ENCODE measurements at places on chromosomes 13 and 19.

DNA sequence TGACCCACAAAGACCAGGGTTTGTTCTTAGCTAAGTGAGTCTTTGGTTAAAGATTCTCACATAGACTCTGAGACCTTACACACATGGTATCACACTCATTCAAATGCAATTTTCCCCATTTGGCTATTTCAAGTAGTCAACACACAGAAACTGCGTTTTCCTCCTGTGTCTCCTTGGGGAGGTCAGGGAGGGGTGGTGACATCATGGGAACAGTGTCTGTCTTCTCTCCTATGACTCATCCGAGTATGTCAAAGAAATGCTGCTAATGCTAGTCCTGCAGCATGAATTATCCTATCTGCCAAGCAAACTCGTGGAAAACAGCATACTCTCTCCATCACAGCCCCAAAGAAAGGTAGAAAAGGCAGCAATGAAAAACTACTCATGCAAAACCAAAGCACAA lies 100.2 kb downstream of the ENOX1 start:
- DNase-seq = no peak

- DNase-seq = no peak
Measured at GRCh38 chr19:42076380-42076944, 496 bp downstream of the ZNF574 start.

DNA sequence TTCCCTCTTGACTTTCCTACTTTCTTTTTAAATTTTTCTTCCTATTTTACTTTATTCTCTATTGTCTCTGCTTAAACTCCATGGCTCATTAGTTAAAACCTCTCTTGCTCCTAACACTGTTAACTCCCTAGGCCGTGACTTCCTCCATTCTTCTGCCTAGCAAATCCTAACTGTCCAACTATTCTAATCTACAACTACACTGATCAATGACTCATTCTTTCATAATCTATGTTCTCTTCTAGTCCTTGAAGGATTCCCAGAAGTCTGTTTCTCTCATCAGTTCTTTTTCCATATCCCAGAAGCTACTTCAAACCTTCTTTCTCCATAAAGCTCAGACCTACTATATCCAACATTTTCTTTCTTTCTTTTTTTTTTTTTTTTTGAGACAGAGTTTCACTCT lies 66.9 kb downstream of the MICU2 start:
- DNase-seq = no peak

- DNase-seq = no peak
Measured at GRCh38 chr19:45217193-45217956, 27.8 kb downstream of the EXOC3L2 start.

DNA sequence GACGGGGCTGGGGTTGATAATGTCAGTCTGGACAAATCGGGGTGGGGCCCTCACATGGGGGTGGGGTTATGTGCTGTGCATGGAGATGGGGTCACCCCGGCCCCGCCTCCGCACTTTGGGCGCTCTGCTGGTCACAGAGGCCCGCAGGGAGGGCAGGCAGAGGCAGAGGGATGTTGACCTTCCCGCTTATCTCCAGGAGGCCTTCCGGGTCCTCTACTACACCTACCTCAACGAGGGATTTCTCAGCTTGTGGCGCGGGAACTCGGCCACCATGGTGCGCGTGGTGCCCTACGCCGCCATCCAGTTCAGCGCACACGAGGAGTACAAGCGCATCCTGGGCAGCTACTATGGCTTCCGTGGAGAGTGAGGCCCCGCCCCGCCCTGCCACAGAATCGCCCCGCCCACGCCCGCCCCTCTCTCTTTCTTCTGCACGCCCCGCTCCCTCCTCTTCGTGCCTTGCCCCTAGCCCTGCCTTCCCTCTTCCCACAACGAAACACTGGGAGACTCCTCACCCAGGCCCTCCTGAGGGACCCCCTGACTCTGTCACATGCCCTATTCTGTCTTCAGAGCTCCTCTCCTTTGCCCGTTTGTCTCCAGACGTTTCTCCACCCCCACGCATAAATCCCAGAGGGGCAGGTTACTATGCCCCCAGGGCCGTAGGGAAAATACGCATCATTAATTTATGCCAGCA lies 32.8 kb downstream of the TMEM161A start:
- no peak for DNase-seq

GRCh38 chr19:9205501-9206113 lies 13.8 kb downstream of the OR7D4 start:
- DNase-seq = no peak

- DNase-seq = no peak
Measured at GRCh38 chr19:56120002-56120370, 1.1 kb downstream of the ZNF787 start.

Measured in GM18507 (cell line).